ENCODE measurements at places on chromosomes 6 and 20.

GRCh38 chr6:92110403-92110802 lies 1309.0 kb downstream of the EPHA7 start:
- DNase-seq: no peak

DNA sequence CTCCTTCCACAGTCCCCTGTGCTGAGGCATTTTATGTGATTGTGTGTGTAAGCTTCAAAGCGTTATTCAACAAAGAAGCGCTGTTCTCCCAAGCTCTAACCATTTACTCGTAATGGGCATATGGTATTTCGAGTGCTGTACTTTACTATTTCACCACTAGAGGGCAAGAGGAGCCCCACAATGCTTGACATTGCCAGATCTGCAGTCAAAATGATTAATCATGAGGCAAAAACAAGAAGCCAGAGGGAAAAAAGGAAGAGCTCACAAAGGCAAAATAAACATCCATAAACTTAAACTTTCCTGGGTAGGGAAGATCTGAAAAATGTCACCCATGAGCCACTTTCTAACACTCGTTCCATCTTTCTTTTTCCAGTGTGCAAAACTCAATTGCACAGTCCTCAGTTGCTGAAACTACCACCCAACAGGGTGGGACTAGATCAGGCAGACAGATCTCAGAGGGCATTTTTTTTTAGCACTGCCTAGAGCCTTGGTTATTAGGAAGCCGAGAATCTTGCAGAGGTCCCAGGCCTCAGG lies 215.0 kb upstream of the PLCB4 start:
- DNase-seq: no peak

GRCh38 chr20:62636446-62636845 lies 5.9 kb upstream of the SLCO4A1 start:
- no peak for DNase-seq

- DNase-seq: no peak
Observed at GRCh38 chr20:10635476-10636208, 38.2 kb downstream of the JAG1 start.

- DNase-seq: no peak
Observed at GRCh38 chr20:64152906-64153305, 11.3 kb upstream of the MYT1 start.

- no peak for DNase-seq
Observed at GRCh38 chr6:72218125-72218524, 331.8 kb downstream of the RIMS1 start.

DNA sequence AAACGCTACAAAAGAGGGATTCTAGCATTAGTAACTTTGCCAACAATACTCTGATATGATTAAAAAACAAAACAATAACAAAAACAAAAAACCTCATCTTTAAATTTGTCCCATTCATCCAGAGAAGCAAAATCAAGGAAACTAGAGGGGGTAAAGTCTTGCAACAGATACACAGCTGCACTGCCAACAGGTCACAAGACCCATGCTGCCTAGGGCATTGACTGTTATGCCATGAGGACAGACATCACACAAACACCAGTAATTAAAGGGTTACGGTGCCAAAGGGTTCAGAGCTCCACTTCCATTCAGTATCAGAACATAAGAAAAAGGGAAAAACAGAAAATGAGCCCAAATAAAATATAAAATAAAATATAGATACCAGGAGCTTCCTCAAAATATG lies 1.6 kb downstream of the TBC1D20 start:
- no peak for DNase-seq

DNA sequence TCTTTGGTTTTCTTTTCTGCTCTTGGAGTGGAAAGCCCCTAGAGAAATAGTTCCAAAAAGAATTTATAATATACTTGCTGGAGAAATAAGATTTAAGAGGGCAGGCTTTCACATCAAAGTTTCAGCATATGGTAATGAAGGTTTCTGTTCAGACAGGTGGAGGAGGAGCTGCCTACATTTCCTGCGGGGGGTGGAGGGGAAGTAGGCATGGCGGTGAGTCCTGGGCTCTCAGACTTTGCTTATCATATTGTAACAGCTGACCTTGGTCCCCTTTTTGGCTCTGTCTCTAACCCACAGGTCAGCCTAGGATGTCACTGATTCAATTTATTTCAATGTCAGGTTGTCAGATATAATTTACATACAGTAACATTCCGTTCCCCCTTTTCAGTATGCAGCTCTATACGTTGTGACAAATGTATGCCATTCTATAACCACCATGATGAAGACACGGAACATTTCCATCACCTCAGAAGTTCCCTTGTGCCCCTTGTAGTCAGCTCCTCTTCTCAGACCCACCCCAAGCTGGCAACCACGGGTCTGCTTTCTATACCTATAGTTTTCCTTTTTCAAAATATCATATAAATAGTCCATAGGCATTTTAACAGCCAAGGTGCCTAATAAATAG lies 77.6 kb upstream of the GGTLC1 start:
- DNase-seq: no peak

- DNase-seq: no peak
Observed at GRCh38 chr6:116157391-116157790, 31.5 kb upstream of the COL10A1 start.

DNA sequence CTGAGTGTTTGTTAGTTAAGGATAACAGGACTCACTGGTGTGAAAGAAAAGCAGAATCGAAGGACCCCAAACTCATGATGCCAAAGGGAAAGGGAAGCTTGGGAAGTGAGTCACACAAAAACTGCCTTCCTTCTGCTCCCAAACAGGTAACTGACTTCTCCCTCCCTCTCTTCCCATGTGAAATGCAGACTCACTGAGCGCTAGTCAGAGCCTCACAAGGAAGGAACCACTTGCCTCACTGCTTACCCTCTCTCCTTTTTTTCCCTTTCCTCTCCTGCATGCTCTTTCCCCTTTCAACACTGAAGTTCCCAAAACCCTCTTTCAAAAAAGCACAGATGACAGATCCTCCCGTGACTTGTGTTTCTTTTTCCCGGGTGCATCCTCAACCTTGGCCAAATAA lies 56.4 kb downstream of the LYRM4 start:
- DNase-seq: no peak

DNA sequence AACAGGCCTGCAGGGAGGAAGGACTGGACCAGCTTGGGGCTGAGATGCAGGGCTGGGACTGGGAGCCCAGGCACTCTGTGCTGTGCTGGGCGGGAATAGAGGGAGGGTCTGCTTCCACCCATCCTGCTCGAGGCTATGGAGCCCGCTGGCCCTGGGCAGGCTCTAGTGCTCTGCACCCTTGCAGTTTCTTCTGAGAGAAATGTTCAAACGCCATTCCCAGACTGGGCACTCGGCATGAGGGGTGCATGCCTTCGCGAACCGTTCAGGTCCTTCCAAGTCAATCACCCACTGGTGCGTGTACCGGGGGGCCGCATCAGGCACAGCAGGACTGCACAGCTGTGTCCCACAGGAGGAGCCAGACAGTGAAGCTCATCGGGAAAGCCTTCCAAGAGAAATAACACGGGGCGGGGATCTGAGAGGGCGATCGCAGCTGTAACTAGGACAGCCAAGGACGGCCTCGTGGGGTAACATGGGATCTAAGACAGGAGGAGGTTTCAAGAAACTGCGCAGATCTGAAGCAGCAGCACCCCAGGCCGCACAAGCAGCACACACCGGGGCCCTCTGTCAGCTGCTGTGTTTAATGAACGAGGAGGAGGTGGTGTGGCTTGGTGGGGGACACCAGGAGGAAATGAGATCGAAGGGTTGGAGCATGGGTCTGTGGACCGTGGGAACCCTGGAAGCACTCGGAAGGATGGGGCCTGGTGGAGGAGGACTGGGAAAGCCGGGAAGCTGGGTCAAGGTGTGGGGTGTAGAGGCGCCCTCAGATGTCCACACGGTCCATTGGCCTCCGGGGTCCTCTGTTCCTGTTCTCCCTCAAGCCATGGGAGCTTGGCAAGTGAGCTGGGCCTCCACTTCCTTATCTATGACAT lies 26.1 kb upstream of the PYGB start:
- DNase-seq: no peak

GRCh38 chr6:25473447-25473846 lies 178.6 kb upstream of the SCGN start:
- no peak for DNase-seq

DNA sequence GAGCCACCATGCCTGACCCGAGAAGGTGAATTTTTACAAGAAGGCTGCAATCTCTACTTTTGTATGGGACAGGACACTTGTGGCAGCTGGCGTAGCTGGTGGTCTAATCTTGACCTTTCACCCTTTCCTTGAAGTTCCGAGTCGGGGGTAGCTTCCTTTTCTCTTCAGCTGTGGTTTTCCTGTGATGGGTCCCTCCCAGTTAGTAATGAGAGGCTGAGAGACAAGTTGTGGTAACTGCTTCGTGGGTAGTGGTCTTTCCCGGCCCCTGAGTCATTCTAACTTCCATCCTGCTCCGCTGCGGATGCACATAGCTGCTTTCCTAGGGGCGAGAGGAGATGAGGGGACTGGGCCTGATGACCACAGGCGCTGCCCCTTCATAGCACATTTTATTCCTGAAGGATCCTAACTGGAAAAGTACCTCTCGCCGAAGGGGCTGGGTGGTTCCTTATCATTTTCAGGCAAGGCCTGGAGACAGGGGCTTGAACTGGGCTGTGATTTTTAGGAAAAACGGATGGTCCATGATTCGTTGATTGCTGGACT lies 3.1 kb downstream of the SYNJ2 start:
- DNase-seq: no peak

- DNase-seq: no peak
Observed at GRCh38 chr6:91860541-91861335, 1273.9 kb upstream of the MAP3K7 start.

DNA sequence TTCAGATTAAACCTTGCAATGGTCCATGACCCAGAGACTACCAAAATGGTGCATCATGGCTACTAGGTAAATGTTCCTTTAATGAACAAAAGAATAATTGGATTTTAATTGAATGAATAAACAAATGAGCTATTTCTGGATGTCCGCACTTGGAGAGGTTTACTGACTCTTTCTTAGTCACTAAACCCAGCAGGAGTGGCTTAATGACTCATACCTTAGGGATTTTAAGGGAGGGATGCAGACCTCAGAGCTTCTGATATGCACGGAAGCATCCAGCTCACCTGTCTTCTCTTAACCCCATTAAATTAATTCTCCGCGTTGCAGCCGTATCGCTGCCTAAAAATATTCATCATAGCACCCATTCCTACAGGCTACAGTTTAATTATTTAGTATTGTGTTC lies 970.0 kb upstream of the SLC35B3 start:
- DNase-seq: no peak

GRCh38 chr6:13635948-13636658 lies 21.0 kb downstream of the NOL7 start:
- no peak for DNase-seq

- DNase-seq: no peak
Observed at GRCh38 chr20:10963717-10964266, 290.0 kb upstream of the JAG1 start.

GRCh38 chr6:24537771-24538385 lies 43.1 kb downstream of the ALDH5A1 start:
- DNase-seq: no peak

DNA sequence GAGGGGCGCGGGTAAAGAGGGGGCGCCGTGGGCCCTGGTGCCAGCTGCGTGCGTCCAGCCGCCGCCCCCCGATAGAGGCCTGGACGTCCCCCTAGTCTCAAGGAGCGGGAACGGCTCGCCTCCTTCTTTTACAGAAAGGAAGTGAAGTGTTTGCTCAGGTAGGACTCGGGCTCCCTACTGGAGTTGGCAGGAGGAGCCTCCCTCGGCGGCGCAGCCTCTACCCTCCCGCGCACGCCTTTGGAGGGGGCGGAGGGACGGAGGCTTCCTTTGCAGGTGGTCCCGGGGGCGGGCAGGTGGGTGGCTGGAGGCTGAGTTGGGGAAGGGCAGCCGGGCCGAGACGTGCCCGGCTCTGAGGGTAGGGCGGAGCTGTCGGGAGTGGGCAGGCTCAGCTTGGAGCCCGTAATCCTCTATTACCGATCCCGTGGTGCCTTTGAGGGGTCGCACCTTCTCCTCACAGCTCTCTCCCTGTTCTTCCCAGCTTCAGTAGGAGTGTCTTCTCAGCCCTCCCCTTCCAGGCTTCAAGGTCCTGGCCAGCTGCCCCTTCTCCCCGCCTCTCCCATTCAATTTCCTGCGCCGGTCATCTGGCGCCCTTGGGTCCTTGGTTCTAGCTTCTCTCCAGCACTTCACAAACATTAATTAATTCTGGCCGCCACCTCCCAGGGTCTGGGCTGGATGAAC lies 728 bp downstream of the ITPR3 start:
- peak; percentile 38 for DNase-seq

DNA sequence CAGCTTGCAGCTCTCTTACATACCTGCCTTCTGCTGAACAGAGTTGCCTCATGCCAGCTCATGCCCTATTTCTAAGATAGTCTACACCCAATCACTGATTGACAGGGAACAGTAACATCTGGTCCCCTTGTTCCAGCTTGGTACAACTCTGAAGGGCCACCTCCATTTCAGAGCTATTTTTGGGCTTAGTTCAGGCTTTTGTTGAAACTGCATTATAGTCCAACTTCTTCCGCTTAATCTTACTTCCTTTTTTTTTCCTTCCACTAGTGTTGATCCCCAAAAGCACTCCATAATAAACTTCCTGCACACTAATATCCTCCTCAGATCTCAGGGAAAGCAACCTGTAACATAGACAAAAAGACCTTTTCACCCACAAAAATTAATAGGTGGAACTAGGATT lies 65.7 kb upstream of the TNFRSF21 start:
- DNase-seq: no peak

- no peak for DNase-seq
Observed at GRCh38 chr6:64644024-64644423, 1008.4 kb downstream of the PHF3 start.

- no peak for DNase-seq
Observed at GRCh38 chr20:56430461-56430860, 18.4 kb downstream of the CASS4 start.

- no peak for DNase-seq
Observed at GRCh38 chr20:55615818-55616217, 389.5 kb downstream of the CBLN4 start.

DNA sequence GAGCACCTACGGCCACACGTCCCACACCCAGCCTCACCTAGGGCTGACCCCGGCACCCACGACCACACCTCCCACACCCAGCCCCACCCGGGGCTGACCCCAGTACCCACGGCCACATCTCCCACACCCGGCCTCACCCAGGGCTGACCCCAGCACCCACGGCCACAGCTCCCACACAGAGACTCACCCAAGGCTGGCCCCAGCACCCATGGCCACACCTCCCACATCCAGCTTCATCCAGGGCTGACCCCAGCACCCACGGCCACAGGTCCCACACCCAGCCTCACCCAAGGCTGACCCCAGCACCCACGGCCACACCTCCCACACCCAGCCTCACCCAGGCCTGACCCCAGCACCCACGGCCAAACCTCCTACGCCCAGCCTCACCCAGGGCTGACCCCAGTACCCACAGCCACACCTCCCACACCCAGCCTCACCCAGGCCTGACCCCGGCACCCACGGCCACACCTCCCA lies 36.7 kb downstream of the NINL start:
- DNase-seq: no peak

- DNase-seq: no peak
Observed at GRCh38 chr6:7153789-7154188, 46.0 kb downstream of the RREB1 start.

GRCh38 chr6:45423824-45424450 lies 46.2 kb upstream of the SUPT3H start:
- no peak for DNase-seq

DNA sequence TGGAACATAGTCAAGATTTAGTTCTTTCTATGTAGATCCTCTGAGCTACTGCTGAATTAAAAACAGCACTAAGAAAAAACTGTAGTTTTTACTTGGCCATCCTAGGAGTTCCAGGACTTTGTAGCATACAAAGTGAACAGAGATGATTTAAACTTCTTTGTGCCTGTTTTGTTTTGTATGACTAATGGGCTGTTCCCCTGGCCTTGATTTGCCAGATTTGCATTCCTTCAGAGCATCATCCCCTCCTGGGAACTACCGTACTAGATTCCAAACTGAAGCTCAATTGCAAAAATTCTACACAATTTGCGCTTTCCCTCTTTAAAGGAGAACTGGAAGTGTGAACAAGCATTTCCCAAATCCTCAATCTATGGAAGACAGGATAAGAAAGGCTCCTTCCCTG lies 23.1 kb downstream of the ACOT13 start:
- DNase-seq: no peak

Data from stimulated activated CD4-positive, alpha-beta T cell treated with anti-CD3 and anti-CD28 coated beads, TNF-alpha, amount 100 ng/mL, for 4 hours (primary cell).